Stimulated activated CD8-positive, alpha-beta memory T cell treated with anti-CD3 and anti-CD28 coated beads, Interleukin-7, amount 100 ng/mL, for 48 hours (primary cell): ENCODE measurements at places on chromosomes 13 and 19.

- DNase-seq, result no peak
Observed at GRCh38 chr19:2235381-2236063, 607 bp downstream of the PLEKHJ1 start.

- DNase-seq, result no peak
Observed at GRCh38 chr13:110887597-110888333, 27.1 kb downstream of the ANKRD10 start.

DNA sequence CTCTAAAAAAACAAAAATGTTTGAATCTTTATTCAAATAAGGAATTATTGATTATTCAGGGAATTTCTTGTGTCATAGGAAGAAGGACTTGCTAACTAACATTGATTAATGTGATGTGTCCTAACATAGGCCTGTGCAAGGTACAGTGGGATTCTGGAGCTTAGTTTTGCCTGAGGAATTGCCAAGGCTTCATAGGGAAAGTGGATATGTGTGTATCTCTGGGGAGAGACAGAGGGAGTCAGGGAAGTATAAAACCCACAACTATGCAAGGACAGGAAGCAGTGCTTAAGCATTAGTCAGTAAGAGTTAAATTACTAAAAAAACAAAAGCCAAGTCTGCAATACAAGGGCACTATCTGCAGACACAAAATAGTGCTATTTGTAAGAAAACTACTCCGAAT lies 59.6 kb downstream of the WDFY2 start:
- no peak for DNase-seq

DNA sequence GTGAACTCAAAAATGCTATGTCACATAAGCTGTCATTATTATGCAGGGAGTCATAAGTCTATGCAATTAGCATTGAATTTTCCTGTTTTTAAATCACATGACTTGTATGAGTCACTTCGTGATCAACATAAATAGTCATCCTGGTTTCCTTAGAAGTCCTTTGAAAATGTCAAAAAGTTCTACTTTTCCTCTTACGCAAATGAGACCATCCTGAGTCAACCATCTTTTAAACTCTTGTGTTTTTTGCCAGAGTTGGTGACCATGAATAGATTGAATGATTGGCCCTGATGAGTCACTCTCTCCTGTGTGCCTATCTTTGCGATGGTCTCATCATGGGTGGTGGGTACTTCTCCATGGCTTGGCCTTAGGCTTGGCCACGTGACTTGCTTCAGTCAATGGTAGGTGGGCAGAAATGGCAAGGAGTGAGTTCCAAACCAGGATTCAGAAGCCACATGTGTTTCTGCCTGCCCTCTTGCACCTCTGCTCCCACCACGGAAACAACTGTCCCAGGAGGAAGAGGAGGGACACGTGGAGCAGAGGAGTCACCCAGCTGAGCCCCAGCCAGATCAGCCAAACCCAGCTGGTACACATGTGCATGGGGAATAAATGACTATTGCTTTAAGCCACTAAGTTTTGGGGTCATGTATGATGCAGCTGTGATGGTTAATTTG lies 123.5 kb upstream of the CACNA1A start:
- no peak for DNase-seq
